ENCODE measurements at places on chromosomes 5 and 9. TPM values are rescaled to one million over a fixed set of nuclear protein-coding genes. Genes with fewer than 3 reads are reported as not detected.

Gene ZNF883
- polyA plus RNA-seq: 5.6 TPM

Gene CRB2
- polyA plus RNA-seq: 0.10 TPM

Gene DNAJC21
- 49.3 TPM for polyA plus RNA-seq

Gene IL3
- not detected for polyA plus RNA-seq

Gene MEIKIN
- polyA plus RNA-seq: not detected

Gene TMEM252
- polyA plus RNA-seq: 1.6 TPM

Gene FAM153A
- not detected for polyA plus RNA-seq

Gene BOD1
- polyA plus RNA-seq: not detected

- no peak for DNase-seq
Measured at GRCh38 chr5:20536341-20536740, 548.3 kb upstream of the CDH18 start.

DNA sequence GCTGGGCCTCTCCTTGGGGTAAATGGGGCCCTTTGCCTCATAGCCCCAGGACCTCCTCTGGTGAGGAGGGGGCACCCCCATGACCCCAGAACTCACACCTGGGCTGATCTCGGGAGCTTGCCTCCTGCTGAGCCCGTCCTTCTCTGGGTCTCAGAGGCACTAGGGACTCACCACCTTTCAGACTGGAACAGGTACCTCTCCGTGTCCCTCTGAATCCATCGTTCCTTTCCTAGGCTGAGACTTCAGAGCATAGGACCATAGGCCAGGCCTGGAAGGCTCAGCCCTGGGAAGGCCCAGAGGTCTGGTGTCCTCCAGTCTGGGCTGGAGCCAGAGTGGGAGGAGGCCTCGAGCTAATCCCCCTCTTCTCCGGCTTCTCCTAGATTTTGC, 97.9 kb downstream of the CACNA1B start:
- no peak for DNase-seq

DNA sequence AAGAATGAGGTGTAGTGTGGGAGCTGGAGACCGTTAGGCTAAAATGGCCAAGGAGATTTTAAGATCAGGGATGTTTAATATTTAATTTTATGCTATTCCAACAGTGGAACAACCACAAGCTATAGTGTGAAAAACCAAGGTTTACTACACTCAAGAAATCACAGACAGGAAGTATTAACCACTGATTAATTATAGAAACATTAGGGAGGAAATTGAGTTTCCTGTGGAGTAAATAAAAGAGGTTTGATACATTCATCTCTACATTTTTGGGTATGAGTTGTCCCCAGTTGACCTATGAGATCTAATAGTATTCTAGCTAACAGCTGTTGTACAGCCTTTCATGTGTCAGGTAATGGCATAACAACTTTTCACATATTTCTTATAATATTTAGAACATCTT, 103.7 kb upstream of the MPDZ start:
- DNase-seq: no peak

DNA sequence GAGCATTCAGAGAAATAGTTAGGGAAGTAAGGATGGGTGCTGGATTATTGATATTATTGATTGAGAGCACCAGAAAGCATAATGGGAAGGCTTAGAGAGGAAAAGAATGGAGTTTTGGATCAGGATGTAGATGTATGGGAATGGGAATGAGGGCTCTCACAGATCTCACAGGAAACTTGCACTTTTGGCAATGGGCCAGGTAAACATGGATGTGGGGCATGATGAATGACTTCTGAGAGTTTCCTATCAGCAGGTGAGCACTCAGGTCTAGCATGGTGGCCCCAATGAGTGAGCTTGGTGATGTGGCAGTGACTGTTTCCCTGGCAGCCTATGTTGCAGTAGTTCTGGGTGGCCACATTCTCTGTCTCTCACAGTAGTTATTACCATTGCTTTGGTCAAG, 283.8 kb downstream of the FBXL7 start:
- no peak for DNase-seq

DNA sequence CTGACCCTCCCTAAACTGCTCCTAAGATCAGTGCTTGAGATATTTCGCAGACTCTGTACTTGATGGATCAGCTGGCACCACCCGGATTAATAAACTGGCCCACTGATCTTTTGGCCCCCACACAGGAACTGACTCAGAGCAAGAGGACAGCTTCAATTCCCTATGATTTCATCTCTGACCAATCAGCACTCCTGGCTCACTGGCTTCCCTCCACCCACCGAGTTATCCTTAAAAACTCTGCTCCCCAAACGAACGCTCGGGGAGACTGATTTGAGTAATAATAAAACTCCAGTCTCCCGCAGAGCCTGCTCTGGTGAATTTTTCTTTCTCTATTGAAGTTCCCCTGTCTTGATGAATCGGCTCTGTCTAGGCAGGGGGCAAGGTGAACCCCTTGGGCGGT, 36.5 kb upstream of the CD180 start:
- DNase-seq: no peak

- peak; percentile 78 for DNase-seq
Measured at GRCh38 chr9:8660383-8660782, 860.8 kb upstream of the DMAC1 start.

DNA sequence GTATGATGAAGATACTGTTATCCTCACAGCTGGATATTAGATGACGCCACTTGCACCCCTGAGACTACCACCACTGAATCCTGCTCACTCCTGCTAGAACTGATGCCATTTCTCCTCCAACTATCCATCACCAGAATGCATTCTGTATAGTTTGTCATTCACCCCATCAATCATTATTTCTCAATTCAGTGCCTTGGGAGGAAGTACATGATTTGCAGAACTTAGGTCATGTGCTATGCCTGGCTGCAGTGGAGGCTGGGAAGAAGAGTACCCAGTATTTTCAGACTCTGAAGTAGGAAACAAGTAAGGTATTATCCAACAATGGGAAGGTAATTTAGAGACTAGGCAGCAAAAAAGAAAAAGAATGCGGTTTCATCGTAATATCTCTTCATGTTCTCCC, 26.2 kb upstream of the HSD17B4 start:
- no peak for DNase-seq

DNA sequence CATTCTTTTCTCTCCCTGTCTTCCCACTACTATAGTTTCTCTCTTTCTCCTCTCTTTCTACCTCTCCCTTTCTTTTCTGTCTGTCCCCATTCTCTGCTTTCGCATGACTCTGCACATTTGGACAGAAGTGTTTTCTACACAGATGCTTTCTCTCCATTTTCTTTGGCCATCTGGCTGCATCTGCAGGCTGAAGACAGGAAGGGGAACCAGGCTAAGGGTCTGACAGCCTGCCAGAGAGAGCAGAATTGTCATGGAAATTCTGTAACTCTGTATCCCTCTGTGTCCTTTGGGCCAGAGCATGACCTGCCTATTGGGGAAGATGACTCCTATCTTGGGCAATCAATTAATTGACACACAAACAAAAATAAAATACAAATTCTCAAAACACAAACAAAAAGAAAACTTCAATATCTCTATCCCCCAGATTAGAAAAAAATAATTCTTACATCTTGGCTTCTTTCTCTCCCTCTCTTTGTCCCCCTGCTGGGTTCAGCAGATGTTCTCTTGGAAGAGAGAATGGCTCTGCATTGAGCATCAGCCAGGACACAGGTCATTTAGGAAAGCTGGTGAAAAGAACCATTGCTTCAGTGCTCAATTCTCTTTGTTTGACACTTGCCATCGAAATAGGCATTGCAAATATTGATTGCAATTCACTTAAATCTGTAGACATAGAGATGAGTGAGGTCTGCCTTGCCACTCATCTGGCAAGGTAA, 415.9 kb upstream of the KLF4 start:
- DNase-seq: peak; percentile 83

DNA sequence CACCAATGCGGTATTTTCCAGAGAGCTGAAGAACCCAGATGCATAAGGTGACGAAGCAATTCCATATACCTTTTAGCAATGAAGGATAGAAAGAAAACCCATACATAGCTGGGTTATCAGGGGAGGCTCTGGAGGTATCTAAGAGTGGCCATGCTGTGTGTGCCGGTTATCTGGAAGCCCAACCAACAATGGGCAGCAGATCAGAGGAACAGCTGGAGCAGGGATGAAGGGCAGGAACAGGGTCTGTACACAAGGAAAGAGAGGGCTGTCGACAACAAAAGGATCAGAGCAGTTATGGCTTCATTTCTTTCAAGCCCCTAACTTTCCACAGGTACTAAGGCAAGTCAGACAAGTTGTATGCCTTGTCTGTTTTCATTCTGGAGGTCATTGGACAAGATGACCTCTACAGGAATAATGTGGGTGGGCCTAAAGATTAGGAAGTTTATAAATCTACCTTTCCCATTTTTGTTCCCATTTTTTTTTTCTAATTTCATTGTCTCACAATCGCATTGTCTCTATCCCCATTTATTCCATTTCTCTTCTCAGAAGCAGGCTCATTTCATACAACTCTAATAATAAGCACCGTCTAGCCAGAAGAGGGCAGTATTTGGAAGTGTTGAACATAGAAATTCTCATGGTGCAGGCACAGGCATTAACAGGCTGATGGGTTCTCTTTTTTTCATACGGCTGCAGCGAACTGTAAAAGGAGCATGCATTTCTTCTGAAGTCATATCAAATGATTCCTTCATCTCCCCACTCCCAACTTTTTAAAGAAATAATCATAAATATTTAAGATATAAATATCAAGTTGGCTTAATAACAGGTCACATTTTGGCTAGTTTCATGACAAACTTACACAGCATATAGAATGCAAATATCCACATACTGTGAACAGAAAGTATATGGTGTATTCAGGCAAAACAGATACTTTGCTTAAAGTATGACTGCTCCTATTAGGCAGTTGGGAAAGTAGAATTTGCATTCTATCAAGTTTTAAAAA, 63.5 kb downstream of the ZNF474 start:
- peak; percentile 79 for DNase-seq
